Upper lobe of left lung (tissue), 6 donors: ENCODE measurements at places on chromosomes 4 and X. TPM values are rescaled to one million over a fixed set of nuclear protein-coding genes. Genes with fewer than 3 reads are reported as not detected.

DNA sequence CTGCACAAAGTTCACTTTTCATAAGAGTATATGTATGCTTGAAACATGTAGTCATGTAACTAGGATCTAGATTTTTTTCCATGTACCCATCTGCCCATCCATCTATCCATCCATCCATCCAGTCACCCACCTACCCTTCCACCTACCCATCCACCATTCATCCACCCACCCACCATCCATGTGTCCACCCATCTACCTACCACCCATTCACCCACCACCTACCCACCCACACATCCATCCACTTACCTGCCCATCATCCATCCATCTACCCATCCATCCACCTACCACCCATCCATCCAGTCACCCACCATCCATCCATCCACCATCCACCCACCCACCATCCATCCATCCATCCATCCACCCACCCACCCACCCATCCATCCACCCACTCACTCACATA is 121.8 kb upstream of the PSAPL1 start:
- DNase-seq: no peak

DNA sequence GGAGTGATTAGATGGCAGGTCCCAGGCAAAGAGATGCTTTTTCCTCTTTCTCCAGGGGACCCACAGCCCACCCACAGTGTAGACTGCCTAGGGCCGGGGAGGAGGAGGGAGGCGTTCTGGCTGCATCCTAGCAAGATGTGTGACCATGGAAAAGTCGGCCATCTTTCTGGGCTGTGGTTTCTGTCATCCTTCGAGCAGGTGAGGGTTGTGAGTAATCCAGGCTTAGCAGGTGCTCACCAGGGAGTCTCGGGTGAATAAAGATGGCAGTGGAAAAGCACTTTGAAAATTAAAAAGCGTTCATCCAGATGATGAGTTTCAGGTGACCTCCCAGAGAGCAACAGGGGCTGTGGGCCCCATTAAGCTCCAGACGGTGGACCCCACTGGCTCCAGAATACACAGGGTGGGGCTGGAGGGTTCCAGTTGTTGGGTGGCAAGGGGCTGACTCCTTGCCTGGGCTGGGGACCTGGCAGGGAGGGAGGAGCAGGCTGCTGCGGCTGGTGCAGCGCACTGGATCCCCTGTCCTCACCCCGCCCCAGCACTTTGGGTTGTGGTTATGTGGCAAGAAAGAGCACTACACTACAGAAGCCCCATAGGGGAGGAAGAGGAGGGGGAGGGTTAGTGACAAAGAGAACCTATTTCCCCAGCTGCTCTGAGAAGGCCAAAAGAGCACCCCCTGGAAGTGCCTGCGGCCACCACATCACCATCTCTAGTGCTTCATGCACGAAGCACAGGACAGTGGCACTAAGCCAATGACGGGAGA is 23.7 kb downstream of the ELF4 start:
- no peak for DNase-seq

DNA sequence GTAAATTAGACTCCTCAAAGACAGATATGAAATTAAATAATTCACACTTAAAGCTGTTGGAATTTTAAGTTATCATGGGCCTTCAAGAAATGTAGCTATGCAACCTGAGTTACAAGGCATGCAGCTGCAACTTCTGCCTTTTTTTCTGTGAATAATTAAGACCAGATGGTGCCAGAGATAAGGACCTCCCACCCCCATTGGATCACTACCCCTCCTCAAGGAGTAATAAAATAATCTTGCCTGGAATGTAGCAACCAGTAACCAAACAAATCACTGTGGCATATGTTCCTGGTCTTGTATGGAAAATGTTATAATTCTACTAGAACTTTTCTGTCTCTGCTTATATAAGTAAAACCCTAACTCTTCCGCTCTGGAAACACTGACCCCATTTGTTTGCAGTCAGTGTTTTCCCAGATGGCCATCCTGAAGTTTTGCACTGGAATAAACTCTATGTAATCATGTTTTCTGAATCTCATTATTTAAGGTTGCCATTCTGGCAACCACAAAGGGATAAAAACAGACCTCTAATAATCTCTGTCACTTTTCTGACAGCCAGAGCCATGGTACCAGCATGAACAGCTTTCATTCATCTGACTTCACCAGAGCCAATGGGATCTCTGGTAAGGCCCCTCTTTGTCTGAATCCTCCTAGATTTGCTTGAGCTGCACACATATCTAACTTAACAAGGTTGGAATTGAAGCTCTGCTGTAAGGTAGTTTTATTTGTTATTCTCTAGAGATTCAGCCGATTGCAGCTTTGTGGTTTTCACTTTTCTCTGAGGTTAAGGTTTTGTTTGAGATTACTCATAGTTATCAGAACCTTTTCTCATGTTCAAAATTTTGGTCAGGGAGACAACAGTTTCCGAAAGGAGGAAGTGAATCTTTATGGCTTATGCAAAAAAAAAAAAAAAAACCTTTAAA is 274.6 kb downstream of the NAF1 start:
- no peak for DNase-seq

DNA sequence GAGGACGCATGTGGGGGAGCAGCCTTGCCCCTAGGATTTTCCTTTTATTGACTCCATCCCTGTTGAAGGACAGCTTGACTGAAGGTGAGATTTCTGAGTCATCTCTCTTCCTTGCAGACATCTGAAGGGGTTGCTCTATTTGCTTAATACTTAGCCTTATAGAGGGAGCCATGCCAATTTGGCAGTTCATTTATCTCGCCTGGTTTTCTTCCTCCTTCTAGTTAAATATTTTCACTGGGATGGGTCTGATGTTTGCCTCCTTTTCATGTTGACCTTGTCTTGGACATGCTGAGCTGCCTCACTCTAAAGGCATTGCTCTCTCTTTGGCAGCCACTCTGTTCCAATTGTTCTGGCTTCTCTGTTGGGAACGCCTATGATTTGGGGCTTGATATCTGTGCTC is 151.0 kb upstream of the PSAPL1 start:
- no peak for DNase-seq

Gene EPHA5
- total RNA-seq: 0.03 TPM

GRCh38 chr4:3521621-3522325 is 10.4 kb downstream of the LRPAP1 start:
- DNase-seq: peak; percentile 42

DNA sequence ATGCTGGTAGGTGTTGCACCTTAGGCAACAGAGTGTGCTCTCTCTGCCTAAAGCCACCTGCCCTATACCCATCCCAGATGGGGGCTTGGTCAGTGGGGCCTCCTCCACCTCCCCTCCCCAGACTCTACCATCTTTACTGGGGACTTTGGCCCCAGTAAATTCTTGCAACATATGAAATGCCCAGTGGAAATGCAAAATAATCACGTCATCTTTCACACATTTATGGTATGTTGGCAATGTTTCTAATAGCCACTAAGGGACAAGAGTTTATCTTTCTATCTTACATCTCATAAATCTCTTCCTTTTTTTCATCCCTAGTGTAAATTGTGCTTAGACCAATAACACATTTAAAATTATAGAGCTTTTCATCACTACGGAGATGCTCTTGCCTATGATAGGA is 103.0 kb upstream of the MAML3 start:
- DNase-seq: no peak

Gene TMEM154
- 18.7 TPM for total RNA-seq

Gene RPS6KA6
- 1.0 TPM for total RNA-seq

Gene SSX3
- not detected for total RNA-seq

Gene VCX3A
- not detected for total RNA-seq

- DNase-seq: no peak
These were observed 32.3 kb downstream of the SH2D1A start for GRCh38 chrX:124378643-124379042.

Gene UGT2A1
- total RNA-seq: not detected

- peak; percentile 22 for DNase-seq
These were observed at the start of gene FRAS1 for GRCh38 chr4:78057135-78057599. Gene FRAS1, plus strand, starts transcription at chr4:78057323. Its CDS starts 687 bp downstream, at chr4:78058010.

Gene PABPC5
- 1.2 TPM for total RNA-seq

- no peak for DNase-seq
These were observed 173.5 kb downstream of the AWAT2 start for GRCh38 chrX:69876221-69876620.

- DNase-seq: no peak
These were observed 920 bp downstream of the HTT-AS start for GRCh38 chr4:3073158-3074077.

- DNase-seq: no peak
These were observed 802 bp downstream of the BMP2K start for GRCh38 chr4:78776729-78777575.

Gene XAGE1A
- total RNA-seq: not detected

DNA sequence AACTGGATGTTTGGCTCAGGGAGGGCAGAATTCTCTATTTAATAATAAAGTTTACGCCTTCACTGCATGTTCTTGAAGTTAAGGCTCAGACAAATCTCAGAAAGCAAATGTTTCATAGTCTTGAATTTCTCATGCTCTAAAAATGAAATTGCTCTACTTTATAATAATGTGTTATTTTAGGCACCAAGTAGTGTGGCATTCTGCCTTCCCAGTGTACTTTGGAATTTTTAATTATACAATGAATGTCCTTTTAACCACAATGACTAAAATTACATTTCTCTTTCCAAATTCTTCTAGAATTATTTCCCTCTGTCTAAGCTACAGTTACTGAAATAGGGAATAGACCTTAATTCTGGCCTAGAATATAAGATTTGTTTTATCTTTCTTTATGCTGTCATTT is 97.9 kb upstream of the PDE5A start:
- no peak for DNase-seq

Gene TCEAL2
- total RNA-seq: 2.7 TPM

- no peak for DNase-seq
These were observed 25.4 kb downstream of the C4orf17 start for GRCh38 chr4:99536271-99536670.

- no peak for DNase-seq
These were observed 239.1 kb downstream of the NDST4 start for GRCh38 chr4:114874321-114874720.

- DNase-seq: no peak
These were observed 21.0 kb upstream of the RHOXF2 start for GRCh38 chrX:120137439-120137838.

Gene PABPC4L
- total RNA-seq: 0.71 TPM

- DNase-seq: no peak
These were observed 23.5 kb downstream of the RAP1GDS1 start for GRCh38 chr4:98284640-98285046.

- DNase-seq: no peak
These were observed 65.7 kb downstream of the BEX3 start for GRCh38 chrX:103441878-103442535.

- DNase-seq: peak; percentile 41
These were observed 16.5 kb upstream of the PNPLA4 start for GRCh38 chrX:7943600-7944245.

DNA sequence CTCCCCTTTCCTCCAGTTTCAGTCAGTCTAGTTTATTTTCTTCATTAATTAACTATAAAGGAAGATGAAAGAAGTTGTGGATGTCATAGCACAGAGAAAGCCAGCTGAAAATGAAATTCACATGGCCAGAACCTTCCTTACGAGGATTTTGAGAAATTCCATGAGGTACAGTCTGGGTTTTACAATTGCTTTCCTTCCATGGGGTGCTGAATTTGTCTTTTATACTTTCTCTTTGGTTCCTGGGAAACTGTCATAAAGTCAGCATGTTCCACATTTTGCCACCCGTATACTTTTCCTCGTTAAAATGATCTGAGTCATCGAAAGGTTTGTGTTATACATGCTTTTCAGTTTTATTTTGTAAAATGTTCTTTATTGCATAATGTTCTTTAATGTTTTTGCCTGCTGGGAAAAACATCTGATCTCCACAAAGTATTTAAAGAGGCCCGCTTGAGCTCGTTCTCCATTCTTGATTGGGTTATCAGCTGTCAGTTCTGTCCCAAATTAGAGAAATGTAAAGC is 78.1 kb upstream of the CLDN34 start:
- no peak for DNase-seq

Gene CENPU
- total RNA-seq: 0.44 TPM

Gene NEXMIF
- total RNA-seq: 1.2 TPM

- DNase-seq: no peak
These were observed 115.1 kb upstream of the MXRA5 start for GRCh38 chrX:3461397-3462165.

- no peak for DNase-seq
These were observed 453.9 kb downstream of the GPAT3 start for GRCh38 chr4:83989835-83990234.

Gene HPRT1
- 5.2 TPM for total RNA-seq

DNA sequence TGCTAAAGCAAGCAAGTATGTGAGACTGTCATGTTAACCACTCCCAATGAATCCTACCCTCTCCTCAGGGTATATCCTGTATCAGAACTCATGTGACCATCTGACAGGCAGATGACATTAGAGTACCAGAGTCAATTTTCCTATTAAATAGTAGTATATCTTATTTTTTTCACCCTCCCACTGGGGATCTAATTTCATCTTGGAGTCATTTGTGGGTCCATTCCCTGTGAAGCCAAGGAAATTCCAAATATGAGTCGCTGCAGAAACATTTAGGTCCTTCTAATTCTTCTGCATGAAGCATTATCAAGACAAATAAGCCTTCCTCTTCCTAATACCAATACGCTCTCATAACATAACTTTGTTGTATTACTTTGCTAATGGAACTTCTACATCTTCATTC is 52.2 kb upstream of the BLTP1 start:
- DNase-seq: no peak

GRCh38 chrX:150162141-150162540 is 201.0 kb upstream of the MAMLD1 start:
- DNase-seq: no peak

Gene CLGN
- 0.20 TPM for total RNA-seq

DNA sequence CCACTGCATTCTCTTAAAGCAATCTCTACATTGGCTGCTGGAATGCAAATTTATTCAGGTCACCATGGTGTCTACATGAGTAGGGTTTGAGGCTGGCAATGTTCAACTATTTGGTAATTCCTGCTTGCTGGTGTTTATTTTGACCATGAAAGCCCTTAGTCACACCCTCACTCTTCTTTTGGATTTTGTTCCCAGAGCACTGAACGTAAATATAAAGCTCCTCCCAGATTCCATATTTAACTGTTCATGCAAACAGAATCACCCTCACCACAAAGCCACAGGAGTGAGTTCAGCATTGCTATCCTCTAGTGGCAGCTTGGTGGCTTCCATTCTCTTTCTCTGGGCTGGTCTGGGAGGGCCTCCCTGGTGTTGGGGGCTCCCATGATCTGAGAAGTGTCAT is 82.8 kb downstream of the LNX1 start:
- no peak for DNase-seq

GRCh38 chrX:13607331-13607995 is 38.1 kb downstream of the EGFL6 start:
- no peak for DNase-seq

Gene THAP9
- total RNA-seq: 3.0 TPM

DNA sequence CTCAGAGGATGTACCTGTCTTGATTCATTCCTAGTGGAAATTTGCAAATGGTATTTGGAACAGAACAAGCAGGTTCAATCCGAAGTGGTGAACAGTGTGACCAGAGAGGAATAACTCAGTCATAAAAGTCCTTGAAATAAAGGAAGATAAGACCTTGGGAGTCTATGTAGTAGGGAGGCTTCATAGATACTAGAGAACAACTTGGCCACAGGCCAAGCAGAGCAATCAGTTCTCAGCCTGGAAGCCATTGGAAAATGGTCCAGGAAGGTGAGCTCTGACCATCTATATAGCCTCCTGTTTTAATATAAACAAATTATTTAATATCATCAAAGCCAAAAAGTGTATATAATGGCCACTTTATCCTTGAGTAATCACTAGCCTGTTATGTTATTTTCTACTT is 11.3 kb downstream of the TXK start:
- no peak for DNase-seq

Gene SSX2B
- not detected for total RNA-seq

GRCh38 chr4:182973511-182973911 is 56.3 kb upstream of the DCTD start:
- no peak for DNase-seq
